ENCODE measurements at places on chromosomes 5 and 9.

DNA sequence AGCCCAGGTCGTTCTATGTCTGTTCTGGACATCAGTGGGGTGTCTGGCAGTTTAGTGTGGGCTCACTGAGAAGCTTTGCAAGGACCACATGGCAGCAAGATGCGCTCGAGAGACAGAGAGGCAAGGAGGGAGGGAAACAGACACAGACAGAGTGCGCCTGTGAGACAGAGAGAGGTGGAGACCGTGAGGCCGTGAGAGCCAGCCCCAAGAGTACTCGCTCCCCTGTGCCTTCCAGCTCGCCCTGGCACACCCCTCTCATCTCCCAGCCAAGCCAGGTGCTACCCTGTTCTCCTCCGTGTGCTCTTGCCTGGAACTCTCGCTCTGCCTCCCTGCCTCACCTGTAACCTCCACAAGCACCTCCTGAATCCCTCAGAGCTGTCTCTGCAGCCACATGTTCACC, 106.8 kb downstream of the EHMT1 start:
- DNase-seq = no peak

DNA sequence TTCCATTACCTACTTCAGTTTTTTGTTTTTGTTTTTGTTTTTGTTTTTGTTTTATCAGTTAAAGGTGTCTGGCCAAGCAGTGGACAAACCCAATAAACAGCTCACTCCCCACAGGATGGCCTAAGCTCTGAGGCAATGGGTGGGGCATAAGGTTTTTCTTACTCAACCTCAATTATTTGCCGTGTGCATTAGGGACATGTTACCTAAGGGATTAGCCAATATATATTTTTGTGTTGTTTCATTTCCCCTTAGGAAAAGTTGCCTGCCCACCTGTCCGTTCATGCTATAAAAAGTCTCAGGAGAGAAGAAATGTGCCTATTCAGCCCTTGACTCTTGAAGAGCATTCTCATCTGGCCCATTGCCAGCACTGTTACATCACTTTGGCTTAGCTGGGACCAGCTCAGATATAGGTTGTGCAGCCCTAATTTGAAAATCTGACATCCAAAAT, 7.3 kb downstream of the SH3RF2 start:
- DNase-seq = no peak

DNA sequence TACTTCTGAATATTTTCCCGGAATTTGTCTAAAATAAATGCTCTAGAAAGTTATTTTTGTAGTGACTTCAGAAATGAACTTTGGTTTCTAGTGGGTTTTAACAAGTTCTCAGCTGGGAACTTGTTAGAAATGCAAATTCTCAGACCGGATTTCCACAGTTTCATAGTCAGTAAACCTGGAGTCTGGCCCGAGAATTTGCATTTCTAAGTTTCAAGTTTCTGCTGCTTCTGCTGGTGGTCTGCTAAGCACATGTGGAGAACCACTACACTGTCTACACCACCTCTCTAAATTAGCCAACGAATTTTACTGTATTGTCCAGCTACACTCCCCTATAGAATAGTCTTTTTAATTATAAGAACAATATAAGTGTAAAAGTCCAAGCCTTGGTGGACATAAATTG, 208.0 kb downstream of the CHSY3 start:
- DNase-seq = no peak

DNA sequence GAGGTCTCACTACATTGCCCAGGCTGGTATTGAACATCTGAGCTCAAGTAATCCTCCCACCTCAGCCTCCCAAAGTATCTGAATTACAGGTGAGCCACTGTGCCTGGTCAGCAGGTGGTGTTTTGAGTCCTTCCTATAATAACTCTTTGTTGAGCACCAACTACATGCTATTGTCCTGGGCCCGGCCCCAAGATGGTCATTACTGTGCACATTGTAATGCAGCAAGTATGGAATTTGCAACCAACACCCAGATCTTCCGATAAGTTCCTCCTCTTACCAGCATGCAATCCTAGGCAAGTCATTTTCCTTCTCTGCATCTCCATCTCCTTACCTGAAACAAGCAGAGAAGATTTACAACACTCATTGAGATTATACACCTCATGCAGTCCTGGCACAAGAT, 510.3 kb upstream of the KLF4 start:
- DNase-seq = no peak

- peak; percentile 26 for DNase-seq
Measured at GRCh38 chr5:135462304-135462703, 10.2 kb upstream of the TIFAB start.

GRCh38 chr9:15182730-15183129, 124.3 kb downstream of the TTC39B start:
- DNase-seq = no peak

DNA sequence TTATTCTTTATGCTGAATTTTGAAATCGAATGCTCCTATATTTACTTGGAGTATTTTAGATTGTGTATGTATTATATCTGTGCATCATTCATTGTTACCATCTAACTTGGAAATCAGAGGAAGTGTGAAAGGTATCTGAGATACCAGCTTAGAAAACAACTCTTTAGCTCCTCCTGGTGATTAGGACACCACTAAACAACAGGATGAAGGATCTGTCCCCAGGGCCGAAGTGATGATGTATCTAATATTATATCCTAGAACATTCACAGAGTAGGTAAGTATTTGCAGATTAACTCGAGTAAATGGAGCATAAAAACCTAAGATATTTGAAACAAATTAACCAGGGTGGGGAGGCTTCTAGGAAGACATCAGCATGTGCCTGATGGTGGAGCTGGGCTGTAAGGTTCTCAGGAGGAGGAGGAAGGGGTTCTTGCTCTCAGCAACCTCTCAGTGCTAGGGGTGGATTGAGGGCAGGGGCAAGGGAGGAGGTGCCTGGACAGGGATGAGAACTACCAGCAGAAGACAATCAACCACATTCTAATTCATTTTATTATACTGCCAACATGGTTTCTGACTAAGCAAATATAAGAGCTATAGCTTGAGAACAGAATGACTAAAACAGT, 2.6 kb upstream of the NFIL3 start:
- DNase-seq = peak; percentile 42

- no peak for DNase-seq
Measured at GRCh38 chr5:131899686-131900085, 45.8 kb downstream of the MEIKIN start.

GRCh38 chr5:56837956-56838355, 22.6 kb downstream of the MAP3K1 start:
- no peak for DNase-seq

GRCh38 chr9:133691626-133692363, 46.4 kb downstream of the SARDH start:
- DNase-seq = no peak

GRCh38 chr9:87475463-87475862, 22.2 kb upstream of the DAPK1 start:
- DNase-seq = no peak

GRCh38 chr9:12680341-12680740, 12.8 kb upstream of the TYRP1 start:
- peak; percentile 97 for DNase-seq

DNA sequence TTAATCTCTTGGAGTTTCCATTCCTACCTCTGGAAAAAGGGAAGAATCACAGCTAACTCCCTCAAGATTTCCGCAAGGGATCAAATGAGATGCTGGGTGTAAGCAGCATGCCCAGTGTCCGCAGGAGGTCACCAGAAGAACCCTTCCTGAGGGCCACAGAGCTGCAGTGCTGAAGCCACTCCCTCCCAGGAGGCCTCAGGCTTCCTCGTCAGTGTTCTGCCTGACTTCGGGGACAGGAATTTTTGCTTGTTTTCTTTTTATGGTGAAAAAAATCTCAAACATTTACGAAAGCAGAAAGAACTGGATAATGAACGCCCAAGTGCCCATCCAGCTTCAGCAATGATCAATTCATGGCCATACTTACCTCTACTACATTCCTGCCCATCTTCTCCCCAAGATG, 183.0 kb downstream of the CDK5RAP2 start:
- no peak for DNase-seq

GRCh38 chr5:113188436-113188835, 211.8 kb downstream of the DCP2 start:
- no peak for DNase-seq

DNA sequence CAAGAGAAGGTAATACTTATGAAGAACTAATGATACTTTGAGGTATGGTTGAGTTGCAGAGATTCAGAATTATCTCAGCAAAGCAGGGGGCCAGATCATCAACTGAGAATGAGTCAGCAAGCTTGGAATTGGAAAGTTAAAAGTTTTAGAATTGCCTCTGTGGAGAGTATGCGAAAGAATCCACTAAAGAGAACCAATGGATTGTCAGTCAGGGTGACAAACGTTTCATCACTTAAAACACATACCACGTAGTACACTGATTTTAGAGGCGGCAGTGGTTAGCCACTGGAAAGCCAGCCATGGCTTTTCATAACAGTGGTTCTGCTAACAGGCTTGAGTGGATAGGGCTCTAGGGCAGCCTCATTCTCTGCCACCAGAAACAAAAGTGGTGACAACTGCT, 30.7 kb downstream of the AOPEP start:
- DNase-seq = peak; percentile 23

DNA sequence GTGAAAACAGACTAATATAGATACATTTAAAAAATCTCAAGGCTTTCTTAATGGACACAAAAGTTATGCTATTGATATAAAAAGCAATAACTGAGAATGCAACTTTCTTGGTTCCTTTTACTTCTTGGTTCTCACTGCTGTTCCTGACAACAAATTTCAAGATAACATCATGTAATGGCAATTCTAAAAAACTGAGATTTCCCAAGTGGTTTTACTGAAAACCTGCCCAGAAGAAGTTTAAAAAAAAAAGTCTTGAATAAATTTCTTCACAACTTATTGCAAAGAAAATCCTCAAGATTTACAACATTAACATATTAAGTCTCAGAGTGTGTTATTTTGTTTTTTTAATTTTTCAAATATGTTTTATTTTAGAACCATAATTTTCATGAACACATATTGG, 302.8 kb upstream of the COX7C start:
- DNase-seq = no peak

DNA sequence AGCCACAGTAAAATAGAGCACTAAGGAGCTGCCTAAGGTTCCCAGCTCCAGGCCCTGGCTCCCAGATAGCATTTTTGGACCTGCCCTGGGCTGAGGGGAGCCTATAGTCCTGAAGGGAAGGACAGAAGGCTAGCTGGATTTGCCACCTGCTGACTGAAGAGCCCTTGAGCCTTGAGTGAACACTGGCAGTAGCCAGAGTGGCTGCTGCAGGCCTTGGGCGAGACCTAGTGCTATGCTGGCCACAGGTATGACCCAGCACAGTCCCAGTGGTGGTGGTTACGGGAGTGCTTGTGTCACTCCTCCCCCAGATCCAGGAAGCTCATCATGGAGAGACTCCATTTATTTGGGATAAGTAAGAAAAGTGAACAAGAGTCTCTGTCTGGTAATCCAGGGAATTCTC, 10.3 kb upstream of the STX17 start:
- no peak for DNase-seq

- no peak for DNase-seq
Measured at GRCh38 chr9:38453835-38454234, 29.6 kb upstream of the IGFBPL1 start.

DNA sequence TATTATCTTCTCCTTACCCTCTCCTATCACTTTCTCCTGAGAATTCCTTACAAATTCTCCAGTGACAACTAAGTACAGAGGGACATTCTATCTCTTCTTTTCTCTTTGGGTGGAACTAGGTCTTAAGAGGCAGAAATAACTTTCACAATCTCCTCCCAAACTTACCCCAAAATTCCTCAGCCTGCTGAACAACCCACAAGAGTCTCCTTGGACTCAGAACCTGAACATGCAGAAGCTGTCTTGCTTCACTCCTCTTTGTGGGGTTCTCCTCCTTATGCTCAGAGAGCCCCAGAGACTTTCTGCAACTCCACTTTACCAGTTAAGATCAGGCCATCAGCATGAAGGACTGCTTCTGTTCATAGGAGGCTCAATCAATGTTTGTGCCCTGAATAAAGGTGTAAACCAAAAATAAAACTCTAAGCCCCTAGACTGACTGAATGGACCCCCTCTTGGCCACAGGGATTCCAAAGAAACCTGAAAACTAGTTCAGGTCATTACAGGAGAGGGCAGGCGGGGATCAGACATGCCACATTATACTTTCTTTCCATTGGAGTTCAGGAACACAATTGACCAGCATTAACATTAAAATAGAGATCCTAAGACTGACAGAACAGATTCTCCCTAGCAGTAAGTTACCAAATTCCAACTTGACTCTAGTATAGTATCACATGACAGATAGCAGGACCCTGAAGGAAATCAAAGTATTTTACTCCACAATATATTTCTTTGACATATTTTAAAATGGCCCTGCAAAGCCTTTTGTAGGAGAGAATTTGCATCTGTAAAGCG, 179.7 kb upstream of the FBXL17 start:
- DNase-seq = no peak

GRCh38 chr5:139374909-139375308, 8.2 kb downstream of the SLC23A1 start:
- DNase-seq = no peak

DNA sequence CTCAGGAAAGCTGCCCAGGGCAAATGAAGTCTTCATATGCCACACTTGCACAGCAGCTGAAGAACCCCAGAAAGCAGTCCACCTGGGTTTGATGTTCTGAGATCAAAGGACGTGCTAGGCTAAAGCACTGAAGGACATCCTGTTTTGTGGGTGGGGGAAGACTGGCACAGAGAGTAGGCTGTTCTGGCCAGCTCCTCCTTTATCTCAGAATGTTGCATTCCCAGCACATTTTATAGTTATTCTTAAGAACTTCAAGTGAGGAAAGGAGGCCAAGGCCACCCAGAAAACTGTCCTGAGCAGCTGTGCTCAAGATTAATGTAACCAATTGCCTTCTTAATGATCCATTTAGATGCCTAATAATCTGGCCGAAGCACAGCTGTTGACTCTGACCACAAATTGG, 10.9 kb downstream of the SHOC1 start:
- no peak for DNase-seq

GRCh38 chr9:130579738-130580463, 524 bp downstream of the FUBP3 start:
- no peak for DNase-seq
